ENCODE measurements at places on chromosomes 7 and 10.

DNA sequence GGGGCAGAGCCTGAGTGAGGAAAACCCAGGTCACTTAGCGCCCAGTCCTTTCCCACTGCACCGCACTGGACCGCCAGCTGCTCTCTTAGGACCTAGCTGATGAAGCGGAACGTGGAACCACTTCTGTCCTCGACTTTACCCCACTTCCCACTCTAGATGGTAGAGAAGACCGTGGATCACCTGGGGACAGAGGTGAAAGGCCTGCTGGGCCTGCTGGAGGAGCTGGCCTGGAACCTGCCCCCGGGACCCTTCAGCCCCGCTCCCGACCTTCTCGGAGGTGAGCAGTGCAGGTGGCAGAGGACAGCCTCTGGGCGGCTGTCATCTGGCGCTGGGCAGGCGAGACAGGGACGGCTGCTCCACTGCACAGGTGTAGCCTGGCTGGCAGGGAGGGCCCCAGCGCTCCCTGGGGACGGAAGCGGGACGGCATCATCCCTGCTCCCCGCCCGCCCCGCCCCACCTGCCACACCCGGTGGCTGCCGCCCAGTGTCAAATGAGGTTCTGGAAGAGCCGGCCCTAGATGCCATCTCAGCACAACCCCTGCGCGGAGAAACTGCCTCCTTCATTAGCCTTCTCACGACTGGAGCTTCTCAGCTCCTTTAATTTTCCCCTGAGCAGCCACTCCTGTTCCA lies 11.7 kb downstream of the PLAC9 start:
- no peak for DNase-seq

DNA sequence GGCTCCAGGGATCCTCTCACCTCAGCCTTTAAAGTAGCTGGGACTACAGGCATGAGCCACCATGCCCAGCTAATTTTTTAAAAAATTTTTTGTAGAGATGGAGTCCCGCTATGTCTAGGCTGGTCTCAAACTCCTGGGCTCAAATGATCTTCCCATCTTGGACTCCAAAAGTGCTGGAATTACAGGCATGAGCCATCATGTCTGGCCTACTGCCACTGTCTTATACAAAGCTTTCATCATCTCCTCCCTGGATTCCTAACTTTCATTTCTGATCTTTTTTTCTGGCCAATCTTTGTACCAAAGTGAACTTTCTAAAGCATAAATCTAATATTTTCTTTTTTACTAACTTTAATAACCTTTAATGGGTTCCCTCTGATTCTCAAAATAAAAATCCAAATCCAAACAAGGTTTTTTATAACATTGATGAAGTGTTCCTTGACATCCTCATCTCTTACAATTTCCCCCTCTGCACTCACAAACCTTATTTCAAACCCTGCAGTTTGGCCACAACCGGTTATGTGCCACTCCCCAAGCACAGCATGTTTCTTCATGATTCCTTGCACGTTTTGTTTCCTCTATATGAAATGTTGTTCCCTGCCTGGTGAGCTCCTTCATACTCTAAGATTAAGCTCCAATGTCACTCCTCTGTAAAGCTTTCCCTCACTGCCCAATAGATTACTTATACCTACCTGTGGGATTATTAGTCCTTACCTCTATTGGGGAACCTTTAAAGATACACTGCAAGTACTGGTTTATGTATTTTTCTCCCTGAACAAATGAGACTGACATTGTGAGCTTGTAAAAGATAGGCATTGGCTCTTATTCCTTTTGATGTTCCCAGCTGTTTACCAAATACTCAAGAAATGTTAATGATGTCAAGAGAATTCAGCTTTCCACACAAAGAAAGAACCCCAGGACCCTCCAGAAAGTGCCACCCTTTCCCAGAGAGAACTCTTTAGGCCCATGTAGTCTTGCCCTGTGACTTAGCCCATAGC lies 101.7 kb downstream of the HOXA1 start:
- no peak for DNase-seq

- DNase-seq, result peak; percentile 82
Observed at GRCh38 chr10:70052462-70053217, at the start of gene MACROH2A2. Gene MACROH2A2, plus strand, starts transcription at chr10:70052846. Its CDS starts 22,813 bp downstream, at chr10:70075659.

- no peak for DNase-seq
Observed at GRCh38 chr7:131957338-131958020, 401.1 kb upstream of the PODXL start.

GRCh38 chr10:6033954-6034353 lies 28.2 kb downstream of the IL2RA start:
- DNase-seq, result no peak

GRCh38 chr10:34808801-34809745 lies 6.0 kb downstream of the PARD3 start:
- peak; percentile 59 for DNase-seq

DNA sequence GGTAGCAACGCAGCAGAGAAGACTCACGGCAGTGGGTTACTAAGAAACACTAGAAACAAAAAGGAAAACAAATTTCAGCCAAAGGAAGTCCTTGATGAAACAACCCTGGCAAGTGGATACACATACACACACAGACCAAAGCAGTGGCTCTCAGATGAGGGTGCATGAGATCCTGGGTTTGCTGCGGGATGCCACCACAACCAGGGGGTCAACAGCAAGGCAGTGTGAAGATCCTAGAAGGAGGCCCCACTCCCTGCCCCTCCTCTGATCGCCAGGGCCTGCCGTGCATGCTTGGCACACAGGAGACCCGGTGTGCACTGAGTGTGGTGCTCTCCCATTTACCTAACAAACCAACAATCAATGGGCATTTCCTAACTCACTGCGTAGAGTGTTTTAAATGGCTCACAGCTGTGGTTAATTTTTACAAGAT lies 252.3 kb upstream of the KLF14 start:
- DNase-seq, result no peak

GRCh38 chr10:123245264-123245663 lies 91.1 kb downstream of the BUB3 start:
- DNase-seq, result no peak

DNA sequence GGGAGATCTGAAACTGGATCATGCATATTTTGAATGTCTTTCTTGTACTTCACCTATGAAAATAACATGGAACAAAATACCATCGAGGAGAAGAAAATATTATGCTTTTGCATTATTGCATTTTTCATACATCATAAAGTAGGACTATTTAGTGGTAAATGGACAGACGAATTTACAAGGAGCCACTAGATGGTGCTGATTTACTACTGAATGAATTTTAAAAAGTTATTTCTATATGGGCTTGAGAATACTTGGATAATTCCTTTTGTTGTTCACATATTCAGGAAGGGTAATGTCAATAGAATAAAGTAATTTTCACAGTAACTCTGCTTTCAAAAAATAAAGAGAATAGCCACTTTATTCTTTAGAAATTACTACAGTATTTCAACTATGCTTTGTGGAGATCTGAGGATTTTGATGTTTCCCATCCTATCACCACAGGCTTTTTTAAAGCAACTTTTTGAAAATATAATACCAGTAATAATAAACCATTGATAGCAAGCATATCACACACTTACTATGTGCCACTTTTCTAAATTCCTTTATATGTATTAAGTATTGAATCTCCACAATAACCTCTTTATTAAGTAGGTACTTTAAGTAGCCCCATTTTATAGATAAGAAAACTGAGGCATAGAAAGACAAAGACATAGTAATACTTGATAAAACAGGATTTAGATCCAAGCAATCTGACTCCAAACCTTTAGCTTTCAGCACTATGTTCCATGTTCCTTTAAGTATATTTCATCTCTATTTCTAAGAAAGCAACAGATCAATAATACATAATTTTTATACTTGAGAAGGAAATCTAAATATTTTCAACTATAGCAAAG lies 38.6 kb downstream of the NEBL start:
- peak; percentile 25 for DNase-seq

- DNase-seq, result no peak
Observed at GRCh38 chr10:69588358-69588757, 15.1 kb upstream of the NEUROG3 start.

Measured in left kidney (tissue), 8 donors.